Uterus (tissue), 4 donors: ENCODE measurements at places on chromosomes 7 and 10. TPM values are rescaled to one million over a fixed set of nuclear protein-coding genes. Genes with fewer than 3 reads are reported as not detected.

GRCh38 chr7:12066521-12066920, 144.6 kb upstream of the TMEM106B start:
- no peak for DNase-seq
- H3K4me1 ChIP-seq, result no peaks in the 10 kb centered on the region
- H3K27ac ChIP-seq, result no peak overlapping the region
- H3K27me3 ChIP-seq, result no peaks in the 10 kb centered on the region
- H3K4me3 ChIP-seq, result no peak overlapping the region

ZNF800 gene
- 31.6 TPM for total RNA-seq

DNA sequence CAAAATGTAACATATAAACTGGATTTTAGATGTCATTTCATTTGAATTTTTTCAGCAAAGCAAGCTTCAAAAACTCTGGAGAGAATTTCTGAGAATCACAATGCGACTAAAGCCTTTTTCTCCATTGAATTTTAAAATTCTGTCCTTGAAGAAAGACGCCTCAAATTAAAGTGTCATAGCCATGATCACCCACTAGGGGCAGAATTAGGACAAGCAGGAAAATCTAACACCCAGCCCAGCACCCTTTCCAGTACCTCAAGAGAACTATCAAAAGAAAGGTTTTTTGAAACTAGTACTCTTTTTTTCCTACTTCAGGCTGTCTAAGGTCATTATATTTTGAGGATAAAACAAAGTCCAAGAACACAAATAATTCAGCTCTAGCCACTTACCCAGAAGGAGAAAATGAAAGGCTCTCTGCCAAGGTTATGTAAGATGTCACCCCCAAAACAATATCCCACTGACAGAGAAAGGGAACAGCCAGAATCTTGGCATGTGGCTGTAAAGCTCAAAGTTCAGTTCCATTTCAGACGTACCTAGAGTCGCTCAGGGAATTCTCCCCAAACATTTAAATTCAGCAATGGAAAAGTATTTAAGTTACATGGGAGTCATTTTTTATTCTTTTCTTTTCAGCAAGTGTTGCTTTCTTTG, 299.4 kb downstream of the SNX13 start:
- peak; percentile 19 for DNase-seq
- no peak overlapping the region for H3K27ac ChIP-seq
- H3K27me3 ChIP-seq, result no peaks in the 10 kb centered on the region
- H3K4me1 ChIP-seq, result no peaks in the 10 kb centered on the region
- no peak overlapping the region for H3K4me3 ChIP-seq
- H3K36me3 ChIP-seq, result no peaks in the 10 kb centered on the region

DNA sequence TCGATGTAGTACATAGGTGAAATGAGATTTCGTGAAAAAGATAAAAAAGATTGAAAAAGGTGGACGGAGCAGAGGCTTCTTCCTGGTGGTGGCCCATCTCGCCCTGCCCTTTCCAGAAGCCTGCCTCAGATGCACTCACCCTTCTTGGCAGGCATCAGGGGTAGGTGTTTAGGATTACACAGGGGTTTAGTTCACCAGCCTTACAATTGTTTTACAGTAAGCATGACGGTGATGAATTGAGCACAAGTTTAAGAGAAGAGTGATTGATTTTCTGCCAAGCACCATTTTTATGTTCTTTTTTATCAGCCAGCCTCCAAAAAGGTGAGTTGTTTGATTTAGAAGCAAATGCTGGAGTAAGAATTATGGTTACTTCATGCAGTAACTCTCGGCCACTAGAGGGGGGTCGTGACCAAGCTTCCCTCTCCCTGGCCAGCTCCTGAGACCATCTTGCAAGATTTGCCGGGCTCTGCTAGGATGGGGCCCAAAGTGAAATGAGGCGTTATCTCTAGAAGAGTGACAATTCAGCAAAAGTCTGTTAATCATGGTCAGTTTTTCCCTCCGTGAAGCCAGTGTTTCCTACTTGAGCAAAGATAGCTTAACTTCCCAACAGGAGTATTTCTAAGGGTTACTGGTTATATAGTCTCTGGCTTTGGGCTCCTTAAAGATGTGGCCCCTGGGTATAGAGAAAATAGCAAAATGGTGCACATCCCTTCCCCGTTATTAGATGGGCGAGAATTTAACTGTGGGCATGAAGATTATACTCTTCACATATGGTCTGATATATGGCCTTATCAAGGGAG, 228.8 kb downstream of the BMPER start:
- no peaks in the 10 kb centered on the region for H3K27me3 ChIP-seq
- no peaks in the 10 kb centered on the region for H3K4me1 ChIP-seq
- H3K36me3 ChIP-seq, result no peaks in the 10 kb centered on the region
- DNase-seq, result peak; percentile 64

- H3K4me3 ChIP-seq, result no peak overlapping the region
- H3K27ac ChIP-seq, result no peak overlapping the region
- no peak for DNase-seq
- H3K36me3 ChIP-seq, result no peaks in the 10 kb centered on the region
- H3K4me1 ChIP-seq, result no peaks in the 10 kb centered on the region
Measured at GRCh38 chr10:26566525-26567350, 128.6 kb downstream of the APBB1IP start.

TMEM225B gene
- total RNA-seq, result 2.2 TPM

DNA sequence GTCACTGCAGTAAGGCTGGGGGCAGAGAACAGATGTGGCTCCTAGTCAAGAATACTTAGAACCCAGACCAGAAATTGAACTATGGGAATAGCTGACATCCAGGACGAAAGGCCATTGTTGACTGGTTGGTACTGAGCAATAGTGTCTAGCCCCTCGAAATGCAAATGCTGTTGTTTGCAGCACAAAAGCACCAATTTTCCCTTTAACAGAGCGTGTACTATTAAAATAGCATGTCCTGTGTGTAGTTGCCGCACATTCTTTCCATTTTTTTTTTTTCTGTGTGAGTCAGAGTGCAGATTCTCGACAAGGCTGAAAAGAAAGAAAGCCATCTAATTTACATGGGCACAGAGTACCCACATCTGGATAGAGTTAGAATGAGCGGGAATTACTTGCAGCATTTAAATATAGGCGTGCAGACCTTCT, 302.4 kb downstream of the PTEN start:
- H3K27me3 ChIP-seq, result no peaks in the 10 kb centered on the region
- no peak for DNase-seq
- H3K4me3 ChIP-seq, result no peak overlapping the region
- H3K4me1 ChIP-seq, result no peaks in the 10 kb centered on the region

THSD7A gene
- 16.4 TPM for total RNA-seq
